ENCODE measurements at places on chromosomes 5 and 9.

GRCh38 chr9:93909242-93909616 lies 45.9 kb downstream of the BARX1 start:
- DNase-seq, result no peak

DNA sequence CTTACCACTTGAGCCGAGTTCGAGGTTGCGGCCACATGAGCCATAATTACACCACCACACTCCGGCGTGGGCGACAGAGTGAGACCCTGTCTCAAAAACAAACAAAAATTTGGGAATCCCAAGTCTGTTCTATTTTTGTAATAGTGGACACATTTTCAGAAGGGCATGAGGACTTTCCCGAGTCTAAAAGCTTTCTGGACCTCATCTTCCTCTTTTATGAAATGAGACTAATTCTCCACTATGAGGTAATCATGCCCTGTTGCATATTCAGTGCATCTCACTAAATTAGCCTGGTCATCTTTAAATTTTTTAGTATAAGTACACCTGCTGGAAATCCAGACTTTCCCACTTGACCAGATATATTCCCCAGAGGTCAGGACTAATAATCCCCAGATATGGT lies 55.7 kb downstream of the GGTA1 start:
- DNase-seq, result no peak

GRCh38 chr9:120702075-120702474 lies 12.2 kb downstream of the MEGF9 start:
- DNase-seq, result no peak

DNA sequence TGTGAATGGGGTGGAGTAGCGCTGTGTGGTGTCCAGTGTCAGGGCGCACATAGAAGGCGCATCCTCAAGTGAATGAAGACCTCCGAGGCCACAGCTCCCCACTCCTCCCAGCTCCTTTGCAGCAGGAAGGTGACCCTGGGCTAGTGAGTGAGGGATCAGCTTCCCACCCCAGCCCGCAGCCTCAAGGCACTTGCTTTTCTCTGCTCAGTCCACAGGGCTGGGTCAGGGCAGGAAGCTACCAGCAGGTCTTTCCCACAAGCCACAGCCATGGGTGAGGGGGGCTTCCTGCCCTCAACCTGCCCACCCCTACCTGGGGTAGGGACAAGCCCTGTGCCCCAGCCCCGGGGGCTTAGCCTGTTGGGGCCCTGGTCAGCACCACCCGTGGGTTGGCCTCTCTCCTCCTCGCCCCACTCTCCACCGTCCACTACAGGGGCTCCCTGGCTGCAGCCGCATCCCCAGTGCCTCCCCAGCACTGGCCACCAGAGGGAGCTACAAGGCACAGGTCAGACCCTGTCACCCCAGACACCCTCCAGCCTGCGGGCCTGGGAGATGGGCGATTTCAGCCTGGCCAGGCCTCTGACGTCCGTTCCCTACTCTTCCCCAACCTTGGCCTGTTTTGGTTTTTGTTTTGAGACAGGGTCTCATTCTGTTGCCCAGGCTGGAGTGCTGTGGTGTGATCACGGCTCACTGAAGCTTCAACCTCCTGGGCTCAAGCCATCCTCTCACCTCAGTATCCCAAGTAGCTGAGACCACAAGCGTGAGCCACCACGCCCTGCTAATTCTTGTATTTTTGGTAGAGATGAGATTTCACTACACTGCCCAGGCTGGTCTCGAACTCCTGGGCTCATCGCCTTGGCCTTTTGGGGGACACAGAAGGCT lies 1.3 kb upstream of the ABCA2 start:
- peak; percentile 72 for DNase-seq

Measured in putamen (tissue), 1 donor.